ENCODE measurements at places on chromosomes 6 and 20.

GRCh38 chr6:111888928-111889695 is 15.9 kb upstream of the FYN start:
- DNase-seq, result peak; percentile 47

GRCh38 chr20:15802020-15802419 is 771.2 kb downstream of the KIF16B start:
- DNase-seq, result no peak

DNA sequence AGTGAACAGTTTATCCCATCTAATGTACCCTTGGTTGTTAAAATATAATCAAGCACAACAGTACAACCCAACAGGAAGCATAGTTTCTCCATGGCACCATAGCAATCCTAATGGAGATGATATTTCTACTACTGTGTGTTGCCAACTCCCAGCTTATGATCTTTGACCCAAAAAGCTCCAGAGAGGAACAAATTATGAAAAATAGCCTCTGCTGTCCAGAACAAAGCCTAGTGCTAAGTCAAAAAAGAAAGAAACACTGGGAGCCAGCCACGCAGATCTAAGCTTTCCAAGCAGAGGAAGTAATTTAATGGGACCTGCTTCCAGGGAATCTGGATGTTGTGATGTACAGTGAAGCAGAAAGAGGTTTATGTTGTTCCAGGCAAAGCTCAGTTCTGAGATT is 52.2 kb upstream of the TASP1 start:
- no peak for DNase-seq

DNA sequence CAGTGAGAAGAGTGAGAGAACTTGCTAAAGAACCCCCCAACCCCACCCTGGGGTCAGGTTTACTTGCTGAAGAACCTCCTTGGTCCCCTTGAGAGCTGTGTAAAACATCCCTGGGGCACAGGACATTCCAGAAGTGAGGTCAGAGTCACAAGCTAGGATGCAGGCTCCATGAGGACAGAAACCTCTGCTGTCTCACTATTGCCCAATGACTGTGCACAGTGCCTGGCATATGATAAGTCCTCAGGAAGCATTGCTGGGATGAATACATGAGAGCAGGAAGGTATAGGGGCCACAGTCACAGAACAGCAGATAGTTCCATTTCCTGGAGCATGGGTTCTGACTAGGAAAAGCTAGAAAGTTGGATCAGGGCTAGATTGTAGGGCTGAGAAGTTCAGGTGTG is 18.4 kb downstream of the NT5E start:
- no peak for DNase-seq

DNA sequence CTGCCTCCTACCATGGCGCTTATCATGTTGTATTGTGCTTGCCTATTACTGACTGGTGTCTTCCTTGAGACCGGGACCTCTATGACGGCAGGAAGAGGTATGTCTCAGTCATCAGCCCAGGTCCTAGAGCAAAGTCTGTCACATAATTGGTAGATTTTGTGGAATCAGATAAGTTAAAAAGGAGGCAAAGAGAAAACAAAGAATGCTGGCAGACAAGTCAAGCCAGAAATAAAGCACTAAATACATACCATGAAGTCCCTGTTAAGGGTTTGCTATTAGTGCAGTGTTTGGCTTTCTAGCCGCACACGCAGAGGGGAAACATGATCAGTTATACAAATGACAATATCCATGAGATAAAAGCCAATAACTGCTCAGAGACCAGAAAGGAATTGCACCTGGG is 6.0 kb downstream of the TOMM34 start:
- no peak for DNase-seq

DNA sequence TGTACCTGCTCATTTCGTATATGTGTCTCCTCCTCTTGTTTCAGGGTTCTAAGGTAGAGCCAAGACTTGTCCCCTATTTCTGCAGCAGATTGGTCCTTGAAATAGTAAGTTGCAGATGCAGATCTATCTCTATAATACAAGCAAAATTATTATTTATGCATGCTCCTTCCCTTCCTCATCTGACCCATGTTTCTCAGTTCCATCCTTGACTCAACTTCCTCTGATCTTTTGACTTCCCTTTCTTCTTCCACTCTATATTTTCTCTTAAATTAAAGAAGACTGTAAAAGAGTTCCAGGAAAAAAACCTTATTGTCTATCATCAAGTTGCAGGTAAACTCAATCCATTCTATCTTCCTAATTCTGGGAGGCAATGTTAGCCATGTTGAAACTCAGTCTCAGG is 23.7 kb downstream of the PLA2G7 start:
- no peak for DNase-seq

GRCh38 chr6:115691433-115691832 is 369.3 kb downstream of the FRK start:
- DNase-seq, result no peak

DNA sequence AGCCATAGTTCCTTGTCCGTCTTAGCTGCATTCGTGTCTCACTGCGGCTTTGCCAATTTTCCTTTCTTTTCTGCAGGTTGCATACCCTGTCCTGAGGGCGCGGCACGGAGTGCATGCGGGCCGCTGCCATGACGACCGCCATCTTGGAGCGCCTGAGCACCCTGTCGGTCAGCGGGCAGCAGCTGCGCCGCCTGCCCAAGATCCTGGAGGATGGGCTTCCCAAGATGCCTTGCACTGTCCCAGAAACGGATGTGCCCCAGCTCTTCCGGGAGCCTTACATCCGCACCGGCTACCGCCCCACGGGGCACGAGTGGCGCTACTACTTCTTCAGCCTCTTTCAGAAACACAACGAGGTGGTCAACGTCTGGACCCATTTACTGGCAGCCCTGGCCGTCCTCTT is 17.1 kb upstream of the EFHC1 start:
- no peak for DNase-seq

DNA sequence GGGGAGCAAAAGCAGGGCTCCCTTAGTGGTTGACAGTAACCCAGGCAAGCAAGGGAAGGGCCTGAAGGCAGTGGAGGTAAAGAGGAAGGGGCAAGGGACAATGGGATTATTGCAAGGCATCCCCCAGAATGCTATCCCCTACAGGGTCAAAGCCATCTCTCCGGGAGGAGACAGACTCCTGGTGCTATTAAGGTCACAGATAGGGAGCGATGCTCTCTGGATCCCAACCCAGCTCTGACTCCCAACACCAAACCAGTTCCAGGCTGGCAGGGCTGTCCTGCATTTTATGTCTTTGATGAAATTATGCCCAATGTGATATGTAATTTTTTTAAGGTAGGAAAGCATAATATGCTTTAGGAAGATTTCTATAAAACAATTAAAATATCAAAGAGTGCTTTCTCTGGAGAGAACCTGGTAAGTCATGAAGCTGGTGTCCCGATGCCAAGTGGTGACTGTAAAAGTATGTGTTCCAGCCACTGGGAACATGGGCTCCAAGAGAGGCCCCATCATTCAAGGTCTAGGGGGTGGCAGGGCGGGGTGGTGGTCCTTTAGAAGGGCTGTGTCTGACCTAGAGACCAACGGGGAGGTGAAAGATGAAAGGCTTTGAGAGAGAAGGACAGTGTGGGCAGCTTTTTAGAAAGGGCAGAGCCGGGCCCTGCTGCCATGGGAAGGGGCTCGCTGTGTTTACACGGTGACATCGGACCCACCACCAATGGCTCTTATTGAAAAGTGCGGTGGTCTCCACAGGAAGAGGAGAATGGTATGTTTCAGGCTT is 276.5 kb downstream of the CDC5L start:
- DNase-seq, result no peak

GRCh38 chr6:40986364-40986763 is 52.7 kb downstream of the UNC5CL start:
- DNase-seq, result no peak

- no peak for DNase-seq
These were observed 34.2 kb downstream of the RBM38 start for GRCh38 chr20:57425150-57426013.

DNA sequence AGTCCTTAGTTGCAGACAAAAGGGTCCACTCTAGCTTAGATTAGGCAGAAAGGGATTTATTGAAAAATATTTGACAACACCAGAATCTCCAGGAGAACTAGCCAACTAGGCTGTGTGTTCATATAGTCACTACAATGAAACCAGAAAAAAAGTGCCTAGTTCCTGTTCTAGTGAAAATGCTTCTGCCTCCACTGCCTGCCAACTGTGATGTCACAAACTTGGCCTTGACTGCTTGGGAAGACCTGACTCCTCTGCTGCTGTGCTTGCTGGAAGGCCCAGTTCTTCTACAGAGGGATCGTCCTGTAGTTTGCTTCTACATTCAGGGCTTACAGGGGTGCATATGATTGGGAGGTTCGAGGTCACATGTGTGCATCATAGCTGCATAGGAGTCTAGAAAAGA is 40.3 kb upstream of the XRN2 start:
- no peak for DNase-seq

- DNase-seq, result no peak
These were observed 105.6 kb upstream of the NXT1 start for GRCh38 chr20:23244916-23245552.

- DNase-seq, result no peak
These were observed 16.4 kb upstream of the SCRT2 start for GRCh38 chr20:692044-692443.

DNA sequence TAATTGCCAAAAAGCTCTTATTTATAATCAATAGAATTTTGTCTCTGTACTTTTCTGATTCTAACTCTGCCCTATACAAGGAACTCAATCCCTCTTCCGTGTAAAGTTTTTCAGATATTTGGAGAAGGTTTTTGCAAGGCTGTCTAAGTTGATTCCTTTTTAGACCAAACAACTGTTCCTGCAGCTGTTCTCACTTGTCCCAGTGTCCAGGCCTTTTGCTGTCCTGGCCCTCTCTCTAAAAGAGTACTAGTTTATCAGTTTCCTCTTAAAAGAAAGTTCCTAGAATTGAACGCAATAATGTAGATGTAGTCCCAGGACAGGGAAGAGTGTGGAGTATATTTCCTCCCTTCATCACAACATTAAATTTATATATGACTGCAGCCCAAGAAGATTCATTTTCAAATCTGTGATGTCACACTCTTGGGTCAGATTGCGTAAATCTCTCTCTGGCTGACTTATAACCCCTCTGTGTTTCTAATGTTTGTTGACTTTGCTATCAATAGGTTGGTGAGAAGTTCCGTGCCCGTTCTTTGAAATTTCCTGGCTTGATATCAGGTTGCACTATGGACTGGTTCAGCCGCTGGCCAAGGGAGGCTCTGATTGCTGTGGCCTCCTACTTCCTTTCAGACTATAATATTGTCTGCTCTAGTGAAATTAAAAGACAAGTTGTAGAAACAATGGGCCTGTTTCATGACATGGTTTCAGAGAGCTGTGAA is 139.4 kb upstream of the GLP1R start:
- DNase-seq, result no peak

- DNase-seq, result no peak
These were observed 100.0 kb upstream of the NEDD9 start for GRCh38 chr6:11332463-11332862.

DNA sequence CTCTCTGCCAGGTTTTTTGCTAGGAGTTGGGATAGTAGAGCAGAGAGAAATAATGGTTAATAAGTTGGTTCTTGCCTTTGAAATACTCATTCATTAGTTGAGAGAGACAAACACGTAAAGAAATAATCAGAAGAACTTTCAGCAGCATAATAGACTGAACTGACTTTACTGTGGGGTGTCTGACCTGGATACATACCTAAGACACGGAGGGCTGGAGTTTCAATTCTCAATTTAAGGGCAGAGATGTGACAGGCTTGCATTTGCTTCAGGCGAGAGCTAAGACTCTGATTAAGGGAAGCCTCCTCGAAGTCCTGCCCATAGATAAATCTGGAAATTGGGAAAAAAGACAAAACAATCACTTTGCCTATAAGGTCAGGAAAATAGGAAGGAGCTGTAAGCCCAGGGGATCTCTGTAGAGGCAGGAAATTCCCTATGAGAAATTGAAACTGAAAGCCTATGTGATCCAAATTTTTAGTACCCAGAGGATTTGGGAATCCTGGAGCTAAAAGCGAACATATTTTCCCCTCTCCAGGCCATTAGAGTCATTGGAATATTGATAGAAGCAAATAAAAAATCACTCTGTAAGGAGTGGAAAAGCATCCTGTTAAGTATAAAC is 276.8 kb downstream of the PHACTR1 start:
- no peak for DNase-seq

DNA sequence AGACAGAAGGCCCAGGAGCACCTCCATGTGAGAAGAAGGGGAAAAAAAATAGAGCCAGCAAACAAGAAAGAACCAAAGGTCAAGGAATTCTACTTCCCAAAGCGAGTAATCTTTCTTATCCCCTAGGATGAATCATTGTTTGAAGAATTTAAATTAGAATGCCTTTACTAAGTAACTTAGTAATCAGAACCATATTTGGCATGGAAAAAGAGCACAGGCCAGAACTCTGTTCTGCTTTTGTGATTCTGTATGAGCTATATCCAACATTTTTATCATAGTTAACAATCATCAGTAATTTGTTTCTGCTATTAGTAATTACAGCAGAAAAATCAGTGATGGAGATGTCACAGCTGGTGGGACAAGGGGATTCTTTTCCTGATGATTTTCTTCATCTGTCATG is 228.8 kb upstream of the FAM83B start:
- no peak for DNase-seq

DNA sequence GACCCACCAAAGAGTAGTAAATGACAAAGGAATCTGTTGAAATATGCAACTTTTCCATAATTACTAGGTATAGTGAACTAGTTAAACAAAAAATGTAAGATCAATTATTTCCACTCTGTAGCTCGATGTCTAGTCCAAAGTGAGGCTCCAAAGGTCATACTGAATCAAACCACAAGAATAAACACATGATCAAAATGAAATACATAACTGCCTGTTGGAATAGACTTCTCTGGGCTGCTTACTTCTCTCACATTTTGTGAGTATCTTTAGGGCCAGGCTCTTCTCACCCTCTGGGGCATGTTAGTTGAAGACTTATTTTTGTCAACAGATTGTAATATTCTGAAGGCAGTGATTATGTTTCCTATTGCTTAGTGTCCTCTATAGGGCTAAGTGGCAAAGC is 103.7 kb upstream of the TMEM170B start:
- DNase-seq, result no peak

- DNase-seq, result no peak
These were observed 71.2 kb upstream of the EMILIN3 start for GRCh38 chr20:41437836-41438235.

- DNase-seq, result no peak
These were observed 55.5 kb upstream of the RUNX2 start for GRCh38 chr6:45272626-45273025.

DNA sequence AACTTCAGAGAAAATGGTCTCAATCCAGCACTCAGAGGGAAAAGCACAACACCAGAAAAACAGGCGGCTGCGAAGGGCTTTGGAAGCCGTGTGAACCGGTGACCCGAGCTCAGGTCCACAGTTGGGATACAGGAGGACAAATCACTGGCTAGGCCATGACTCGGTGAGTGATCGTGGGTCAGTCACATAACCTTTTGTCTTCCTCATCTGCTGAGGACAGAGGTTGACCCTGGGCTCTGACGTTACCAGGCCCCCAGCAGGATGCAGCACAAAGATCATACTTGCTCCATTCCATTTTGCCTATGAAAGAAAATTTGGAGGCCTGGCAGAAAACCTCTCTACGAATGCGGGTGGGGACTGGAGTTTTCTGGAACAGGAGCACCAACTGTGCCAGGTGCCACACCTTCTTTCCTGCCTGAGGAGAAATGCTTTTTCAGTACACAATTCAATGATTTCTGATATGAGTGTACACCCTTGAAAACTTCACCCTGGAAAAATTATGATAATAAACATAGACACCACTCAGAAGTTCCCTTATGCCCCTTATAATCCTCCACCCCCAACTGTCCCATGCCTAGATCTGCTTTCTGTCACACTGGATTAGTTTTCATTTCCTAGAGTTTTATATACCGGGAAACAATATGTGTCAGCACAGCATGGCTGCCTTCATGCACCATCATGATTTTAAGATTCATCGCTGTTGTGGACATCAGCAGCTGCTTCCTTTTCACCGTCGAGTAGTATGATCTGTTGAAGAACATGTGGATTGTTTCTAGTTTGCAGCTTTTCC is 85.3 kb upstream of the RALGAPA2 start:
- no peak for DNase-seq
